ENCODE measurements at places on chromosomes 12 and 14.

DNA sequence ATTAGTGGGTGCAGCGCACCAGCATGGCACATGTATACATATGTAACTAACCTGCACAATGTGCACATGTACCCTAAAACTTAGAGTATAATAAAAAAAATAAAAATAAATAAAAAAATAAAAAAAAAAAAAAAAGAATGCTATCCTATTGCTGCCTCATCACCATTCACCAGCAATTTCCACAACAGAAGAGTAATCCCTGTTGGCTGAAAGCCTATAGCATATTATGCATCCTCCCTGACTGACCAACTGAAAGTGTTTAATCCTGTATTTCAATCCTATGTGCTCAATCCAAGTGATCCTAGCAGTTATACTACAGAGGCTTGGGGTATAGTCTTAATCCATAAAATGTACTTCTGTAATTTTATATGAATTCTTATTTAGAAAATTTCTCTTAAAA is 18.5 kb downstream of the DICER1 start:
- no peak for DNase-seq

- no peak for DNase-seq
Measured at GRCh38 chr12:75571656-75572205, 60.3 kb upstream of the KRR1 start.

DNA sequence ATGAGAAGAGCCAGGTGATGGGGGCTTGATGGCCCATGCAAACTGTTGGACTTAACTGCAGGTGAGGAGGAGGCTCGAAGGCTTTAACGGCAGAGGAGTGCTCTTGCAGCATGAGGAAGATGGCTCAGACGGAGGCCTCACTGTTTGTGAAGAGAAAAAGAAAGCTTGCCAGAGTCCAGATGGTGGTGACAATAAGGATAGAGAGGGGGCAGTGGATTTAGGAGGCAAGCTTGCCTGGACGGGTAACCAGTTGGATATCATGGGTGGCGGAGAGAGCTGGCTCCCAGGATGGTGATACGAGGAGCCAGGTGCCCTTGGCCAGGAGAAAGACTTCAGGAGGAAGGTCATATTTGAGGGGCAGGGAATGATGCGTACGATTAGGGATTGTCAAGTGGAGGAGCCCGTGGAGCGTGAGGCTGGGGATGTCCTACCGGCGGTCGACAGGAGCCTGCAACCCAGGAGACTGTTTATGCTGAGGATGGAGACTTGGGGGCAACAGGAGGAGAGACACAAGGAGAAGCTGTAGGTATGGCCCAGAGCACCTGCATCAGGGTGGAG is 71.8 kb downstream of the CACNA1C start:
- no peak for DNase-seq

GRCh38 chr14:36320200-36320896 is at the start of gene MBIP:
MBIP (minus strand) TSS chr14:36320637; CDS start chr14:36320588, 49 bp downstream.
- peak; percentile 93 for DNase-seq
